Naive thymus-derived CD8-positive, alpha-beta T cell (primary cell): ENCODE measurements at places on chromosomes 7 and 10.

DNA sequence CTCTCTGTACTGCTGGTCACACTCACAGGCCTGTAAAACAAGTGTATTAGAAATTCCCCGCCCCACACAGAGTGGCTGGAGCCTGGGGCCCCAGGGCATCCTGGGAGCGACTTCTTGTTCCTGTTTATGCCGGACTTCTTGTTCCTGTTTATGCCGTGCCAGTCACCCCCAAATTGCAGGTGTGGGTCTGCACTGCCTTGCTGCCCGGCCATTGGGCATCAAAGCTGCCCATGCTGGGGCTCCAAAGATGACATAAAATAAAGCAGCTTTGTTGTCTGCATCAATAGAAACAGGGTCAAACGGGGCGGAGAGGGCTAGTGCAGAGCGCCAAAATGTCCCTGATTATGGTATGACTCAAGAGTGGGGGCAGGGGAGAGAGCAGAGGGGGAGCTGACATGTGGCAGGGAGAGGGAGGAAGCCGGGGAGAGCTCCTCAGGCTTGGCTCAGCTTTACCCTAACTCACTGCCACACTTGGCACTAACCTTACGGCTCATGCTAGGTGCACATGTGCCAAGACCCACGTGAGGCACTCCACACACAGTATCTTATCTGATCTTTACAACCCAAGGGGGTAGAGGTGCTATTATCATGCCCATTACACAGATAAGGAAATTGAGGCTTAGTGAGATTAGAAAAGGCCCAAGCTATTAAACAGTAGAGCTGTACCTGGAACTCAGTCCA, 98.4 kb downstream of the PIP4K2A start:
- no peak for DNase-seq

GRCh38 chr7:137086896-137087295, 218.4 kb downstream of the CHRM2 start:
- no peak for DNase-seq

GRCh38 chr7:96734343-96734742, 24.7 kb upstream of the SEM1 start:
- DNase-seq, result no peak

- DNase-seq, result no peak
Measured at GRCh38 chr7:50590535-50590934, 25.3 kb upstream of the DDC start.

DNA sequence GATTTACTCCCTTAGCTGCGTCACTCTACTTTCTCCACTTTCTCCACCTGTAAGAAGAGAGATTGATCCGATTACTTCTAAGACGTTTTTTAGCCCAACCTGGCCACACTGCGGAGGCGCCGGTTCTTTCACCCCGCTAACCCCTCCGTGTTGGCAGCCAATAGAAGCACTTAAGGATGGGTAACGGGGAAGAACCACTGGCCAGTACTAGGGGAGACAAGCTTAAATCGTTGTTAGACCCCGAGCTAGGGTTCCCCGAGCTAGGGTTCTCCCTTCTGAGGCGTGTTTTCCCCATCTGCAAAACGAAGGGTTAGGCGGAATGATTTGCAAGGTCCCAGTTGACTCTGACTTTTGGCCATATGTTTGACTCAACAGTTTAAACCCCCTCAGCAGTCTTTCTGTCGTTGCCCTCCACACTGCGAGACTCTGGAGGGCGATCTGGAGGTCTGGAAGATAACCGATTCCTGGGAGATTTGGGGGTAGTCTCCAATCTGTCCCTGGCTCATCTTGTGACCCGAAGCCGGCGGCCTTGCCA, 644 bp downstream of the UMAD1 start:
- no peak for DNase-seq
